ENCODE measurements at places on chromosomes 7 and 10.

GRCh38 chr10:122285506-122286444 is 14.7 kb downstream of the BTBD16 start:
- no peak for DNase-seq

- no peak for DNase-seq
Measured at GRCh38 chr7:155412416-155413253, 45.3 kb upstream of the EN2 start.

- no peak for DNase-seq
Measured at GRCh38 chr7:7134046-7134445, 48.3 kb upstream of the C1GALT1 start.

DNA sequence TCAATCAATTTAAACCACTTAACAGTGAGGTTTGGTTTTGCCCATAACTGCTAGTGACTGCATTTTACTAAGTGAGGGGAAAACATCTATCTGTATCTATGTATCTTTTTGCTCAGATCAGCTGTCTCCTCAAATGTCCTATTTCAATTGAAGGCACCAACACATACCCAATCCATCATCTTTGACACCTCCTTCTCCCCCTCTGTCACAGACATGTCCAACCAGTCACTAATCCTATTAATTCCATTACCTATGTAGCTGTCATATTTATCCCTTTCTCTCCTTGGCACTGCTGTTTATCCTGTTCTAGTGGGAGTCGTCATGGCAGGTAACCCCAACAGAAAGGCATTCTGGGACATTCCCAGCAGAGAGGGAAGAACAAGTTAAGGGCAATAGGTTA is 975.2 kb upstream of the AUTS2 start:
- no peak for DNase-seq

DNA sequence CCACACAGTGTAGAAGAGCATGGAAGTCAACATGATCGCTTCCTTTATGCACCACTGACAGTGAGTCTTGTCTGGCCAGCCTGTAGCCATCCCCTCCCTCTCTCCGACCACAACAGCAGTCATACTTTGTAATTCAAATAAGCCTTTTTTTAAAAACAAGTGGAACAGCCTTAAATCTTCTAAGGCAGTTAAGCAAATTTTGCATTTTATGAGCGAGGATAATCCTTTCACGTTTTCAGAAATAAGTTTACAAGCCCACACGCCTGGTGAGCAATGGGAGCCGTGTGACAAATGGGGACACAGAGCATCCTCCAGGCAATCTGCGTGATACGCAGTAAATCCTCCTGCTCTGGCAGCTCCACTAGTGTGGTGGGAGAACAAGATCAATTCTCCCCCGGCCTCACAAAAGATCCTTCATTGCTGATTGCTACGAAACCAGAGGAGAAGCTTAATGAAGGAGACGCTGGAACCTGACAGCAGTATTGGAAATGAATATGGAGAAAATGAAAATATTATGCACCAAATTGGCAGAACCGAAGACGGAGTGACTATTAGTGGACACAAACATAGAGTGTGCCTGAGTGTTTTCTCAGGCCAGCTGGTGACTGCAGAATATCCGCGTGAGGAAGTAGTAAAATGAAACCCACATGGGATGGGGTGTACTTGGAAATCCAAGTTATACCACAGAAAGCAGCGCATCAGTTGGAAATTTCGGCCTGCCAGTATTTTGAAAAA is 104.2 kb upstream of the CDCA7L start:
- no peak for DNase-seq

DNA sequence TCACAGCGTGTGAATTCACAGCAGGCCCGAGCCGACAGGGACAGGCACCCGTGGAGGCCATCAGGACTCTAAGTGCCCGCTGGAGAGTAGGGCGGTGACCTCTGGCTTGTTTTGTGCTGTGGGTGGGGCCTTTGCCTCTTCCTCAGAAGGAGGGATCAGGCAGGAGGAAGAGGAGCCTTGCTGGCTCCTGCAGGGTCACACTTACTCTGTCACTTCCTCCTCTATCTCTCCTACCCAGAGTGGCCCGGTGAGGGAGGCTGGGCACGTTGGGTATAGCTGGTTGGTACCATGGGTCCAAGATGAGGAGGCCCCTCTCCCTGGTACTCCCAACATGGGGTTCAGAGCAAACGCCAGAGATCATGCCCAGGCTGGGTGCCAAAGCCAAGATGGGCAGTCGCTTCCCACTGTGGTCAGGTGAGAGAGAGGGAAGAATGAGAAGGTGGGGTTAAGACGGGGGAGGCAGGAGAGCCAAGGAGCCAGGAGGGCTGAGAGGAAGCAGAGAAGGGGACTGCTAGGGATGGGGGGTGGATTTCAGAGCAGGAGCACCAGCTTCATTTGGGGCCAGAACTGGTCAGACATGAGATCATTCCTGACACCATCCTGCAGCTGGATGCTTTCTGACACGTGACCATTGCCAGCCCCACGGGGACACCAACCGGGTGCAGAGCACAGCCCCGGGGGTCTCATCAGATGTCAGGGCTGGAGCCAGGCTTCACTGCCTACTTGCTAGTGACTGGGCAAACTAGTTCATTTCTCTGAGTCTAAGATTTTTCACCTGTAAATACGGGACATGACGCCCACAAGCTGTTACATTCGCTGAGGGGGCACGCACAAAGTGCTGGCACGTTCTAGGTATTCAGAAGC is 54.8 kb upstream of the CACUL1 start:
- no peak for DNase-seq

- no peak for DNase-seq
Measured at GRCh38 chr10:47454008-47454779, 29.7 kb downstream of the ANXA8 start.

DNA sequence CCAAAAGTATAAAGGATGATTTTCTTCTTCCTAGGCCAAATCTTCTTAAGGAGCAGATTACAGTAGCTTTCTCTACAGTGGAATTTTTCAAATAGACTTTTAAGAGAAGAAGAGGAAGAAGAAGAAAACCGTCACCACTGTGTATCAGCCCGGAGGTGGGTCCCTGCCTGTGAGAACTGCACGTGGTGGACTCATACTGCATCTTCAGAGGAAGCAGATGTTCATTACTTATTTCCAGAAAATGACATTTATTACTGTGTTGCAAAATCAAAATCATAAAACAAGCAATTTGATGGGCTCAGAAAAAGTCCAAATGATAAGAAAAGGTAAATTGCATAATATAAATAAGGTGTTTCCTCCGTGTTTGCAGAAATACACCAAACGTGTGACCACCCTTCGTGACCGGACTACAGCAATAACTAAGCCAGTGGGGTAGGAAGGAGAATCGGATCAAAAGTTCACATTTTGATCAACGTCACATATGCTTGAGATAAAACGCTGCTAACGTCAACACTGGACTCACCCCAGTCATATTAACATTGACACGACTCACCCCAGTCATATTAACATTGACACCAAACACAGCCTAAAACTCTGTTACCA is 179.2 kb downstream of the PTPRN2 start:
- DNase-seq, result no peak

DNA sequence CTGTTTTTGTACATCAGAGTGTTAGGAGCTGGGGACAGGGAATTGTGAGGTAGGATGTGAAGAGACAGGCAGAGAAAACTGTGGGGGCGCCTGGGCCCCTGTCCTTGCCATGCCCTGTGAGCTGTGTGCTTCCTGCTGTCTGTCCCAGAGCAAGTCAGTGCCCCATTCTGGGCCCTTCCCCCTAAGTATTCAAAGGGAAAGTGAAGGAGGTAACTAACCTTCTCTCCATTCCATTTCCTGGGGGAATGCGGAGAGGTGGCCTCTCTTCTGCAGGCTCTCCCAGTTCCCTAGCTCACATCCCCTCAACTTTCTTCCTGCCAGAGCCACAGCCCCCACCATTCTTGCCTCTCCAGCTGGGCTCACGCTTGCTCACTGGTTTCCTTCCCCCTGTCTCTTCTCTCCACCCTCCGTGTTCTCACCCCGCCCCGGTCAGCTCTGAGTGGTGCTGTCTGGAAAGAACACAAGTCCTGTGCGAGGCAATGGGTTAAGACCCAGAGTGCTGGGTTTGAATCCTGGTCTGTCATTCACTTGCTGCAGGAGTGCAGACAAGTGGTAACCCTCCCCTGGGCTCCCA is 9.7 kb upstream of the VSIR start:
- no peak for DNase-seq

- no peak for DNase-seq
Measured at GRCh38 chr10:978826-979421, 9.3 kb upstream of the GTPBP4 start.

- DNase-seq, result peak; percentile 38
Measured at GRCh38 chr10:122515588-122516231, 44.8 kb upstream of the DMBT1 start.

DNA sequence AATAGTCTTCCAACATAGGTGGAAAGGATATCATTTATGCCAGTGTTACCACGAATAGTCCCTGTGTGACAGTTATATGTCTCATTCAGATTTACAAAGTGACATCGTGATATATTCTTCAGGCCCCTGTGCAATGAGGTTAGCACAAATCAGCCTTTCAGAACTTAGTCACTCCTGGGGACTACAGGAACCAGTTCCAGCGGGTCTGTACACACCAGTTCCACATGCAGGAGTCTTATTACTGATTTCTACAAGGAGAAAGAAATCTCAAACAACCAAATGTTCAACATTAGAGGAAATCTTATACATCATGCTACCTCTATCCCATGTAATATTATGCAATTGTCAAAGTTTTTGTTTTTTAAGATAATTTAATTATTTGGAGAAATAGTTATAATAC is 4.4 kb upstream of the WDR91 start:
- no peak for DNase-seq

DNA sequence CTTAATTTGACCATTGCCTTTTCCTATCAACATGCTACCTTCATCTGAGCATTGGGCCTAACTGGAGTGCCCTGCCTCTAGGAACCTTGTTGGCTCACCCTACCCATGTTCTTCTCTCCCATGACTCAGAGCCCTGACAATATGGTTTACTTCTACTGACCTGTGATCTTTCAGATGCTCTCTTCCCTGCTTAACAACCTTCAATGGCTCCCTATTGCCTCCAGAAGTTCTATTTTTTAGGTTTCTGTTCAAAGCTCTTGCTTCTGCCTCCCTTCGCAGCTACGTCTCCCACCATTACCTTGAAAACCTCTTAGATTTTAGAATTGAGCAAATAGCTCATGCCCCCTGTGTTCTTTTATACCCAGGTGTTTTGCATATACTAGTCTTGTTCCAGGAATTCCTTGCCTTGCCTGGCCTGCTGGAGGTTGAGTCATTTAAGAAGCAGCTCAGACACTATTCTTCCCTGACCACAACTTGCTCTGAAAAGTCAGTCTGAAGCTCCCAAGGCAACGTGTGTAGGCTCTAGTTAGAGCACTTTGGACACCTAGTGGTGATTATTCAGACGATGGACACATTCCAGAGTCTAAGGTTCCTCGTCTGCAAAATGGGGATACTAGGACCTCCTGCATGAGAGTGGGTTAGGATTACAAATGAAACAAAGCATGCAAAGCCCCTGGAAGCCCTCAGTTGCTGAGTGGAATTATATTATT is 64.4 kb upstream of the EMX2 start:
- DNase-seq, result no peak

DNA sequence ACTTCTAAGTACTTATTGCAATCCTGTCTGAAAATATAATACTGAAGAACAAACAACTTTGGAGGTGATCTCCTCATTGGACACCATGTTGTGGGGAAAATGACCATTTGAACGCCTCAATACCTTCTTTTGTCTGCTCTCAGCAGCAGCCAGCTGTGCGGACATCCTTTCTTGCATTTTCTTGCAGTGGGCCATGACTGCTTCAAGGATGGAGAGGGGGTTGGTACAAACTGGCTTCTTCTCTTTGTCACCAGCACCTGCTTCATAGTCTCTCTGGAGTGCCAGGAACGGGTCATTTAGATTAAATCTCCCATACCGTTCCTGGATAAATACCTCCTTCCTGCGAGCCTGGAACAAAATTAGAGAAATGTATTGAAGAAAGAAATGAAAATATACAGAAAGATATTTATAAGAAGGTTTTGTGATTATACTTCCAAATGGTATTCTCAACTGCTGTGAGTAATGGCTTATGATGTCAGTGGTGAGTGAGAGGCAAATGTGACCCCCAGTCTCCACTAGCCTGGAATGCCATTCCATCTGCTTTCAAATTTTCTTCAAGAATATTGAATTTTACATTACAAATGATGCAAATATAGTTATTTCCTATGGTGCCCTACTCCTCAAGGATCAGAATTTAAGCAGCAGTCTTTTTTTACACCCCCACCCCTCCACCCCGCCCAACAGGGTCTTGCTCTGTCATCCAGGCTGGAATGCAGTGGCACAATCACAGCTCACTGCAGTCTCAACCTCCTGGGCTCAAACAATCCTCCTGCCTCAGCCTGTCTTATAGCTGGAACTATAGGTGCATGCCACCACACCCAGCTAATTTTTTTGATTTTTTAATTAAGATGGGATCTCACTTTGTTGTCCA is 62.4 kb downstream of the CTTNBP2 start:
- no peak for DNase-seq

DNA sequence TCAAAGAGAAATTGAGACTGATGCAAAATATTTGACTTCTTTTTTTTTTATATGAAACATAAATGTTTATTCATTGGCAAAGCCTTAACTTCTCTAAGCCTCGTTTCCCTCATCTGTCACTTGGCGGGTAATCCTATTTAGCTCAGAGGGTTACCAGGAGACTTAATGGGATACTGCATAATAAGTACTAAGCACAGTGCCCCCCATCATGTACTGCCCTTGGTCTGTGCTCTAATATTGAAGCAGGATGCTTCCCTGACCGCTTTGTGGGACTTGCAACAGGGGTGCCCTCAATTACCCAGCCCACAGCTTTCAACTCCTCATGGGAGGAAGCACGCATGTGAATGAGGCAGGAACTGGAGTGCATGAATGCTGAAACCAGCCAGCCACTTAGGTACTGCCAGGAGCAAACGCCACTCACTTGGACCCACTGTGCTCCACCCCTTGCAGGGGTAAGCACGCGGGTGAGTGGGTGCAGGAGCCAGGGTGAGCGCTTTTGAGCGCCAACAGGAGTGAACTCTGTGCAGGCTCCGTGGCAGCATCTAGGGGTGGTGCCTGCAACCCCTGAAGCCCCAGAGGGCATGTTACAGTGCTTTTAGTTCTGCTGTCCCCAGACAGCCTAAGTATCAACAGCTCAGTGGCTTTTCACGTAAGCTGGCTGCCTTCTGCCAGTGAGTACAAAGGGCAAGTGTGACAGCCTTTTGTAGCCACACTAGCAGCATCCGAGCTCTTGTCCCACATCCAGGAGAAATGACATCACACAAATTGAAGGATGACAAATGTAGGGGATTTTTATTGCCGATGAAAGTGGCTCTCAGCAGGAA is 209.8 kb upstream of the C7orf33 start:
- no peak for DNase-seq

DNA sequence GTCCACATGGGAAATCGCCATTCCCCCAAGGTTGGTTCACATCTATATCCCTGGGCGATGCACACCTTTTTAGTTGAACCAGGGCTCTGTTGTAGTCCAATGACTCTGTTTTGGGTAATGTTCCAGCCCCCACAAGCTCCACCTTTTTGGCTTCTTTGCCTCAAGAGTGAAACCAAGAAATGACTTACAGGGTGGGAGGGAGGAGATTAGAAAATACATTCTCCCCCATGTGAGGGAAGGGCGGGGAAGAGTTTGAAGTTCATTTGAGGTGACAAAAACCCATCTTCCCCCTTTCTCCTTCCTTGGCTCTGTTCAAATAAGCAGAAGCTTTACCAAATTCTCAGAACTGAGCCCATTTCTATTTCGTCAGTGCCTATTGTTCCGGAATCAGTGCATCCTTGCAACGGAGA is 82.8 kb downstream of the GATA3 start:
- DNase-seq, result no peak

GRCh38 chr10:62012318-62012717 is 110.8 kb downstream of the ARID5B start:
- no peak for DNase-seq
